HS-27A (cell line): ENCODE measurements at places on chromosomes 16 and 17.

DNA sequence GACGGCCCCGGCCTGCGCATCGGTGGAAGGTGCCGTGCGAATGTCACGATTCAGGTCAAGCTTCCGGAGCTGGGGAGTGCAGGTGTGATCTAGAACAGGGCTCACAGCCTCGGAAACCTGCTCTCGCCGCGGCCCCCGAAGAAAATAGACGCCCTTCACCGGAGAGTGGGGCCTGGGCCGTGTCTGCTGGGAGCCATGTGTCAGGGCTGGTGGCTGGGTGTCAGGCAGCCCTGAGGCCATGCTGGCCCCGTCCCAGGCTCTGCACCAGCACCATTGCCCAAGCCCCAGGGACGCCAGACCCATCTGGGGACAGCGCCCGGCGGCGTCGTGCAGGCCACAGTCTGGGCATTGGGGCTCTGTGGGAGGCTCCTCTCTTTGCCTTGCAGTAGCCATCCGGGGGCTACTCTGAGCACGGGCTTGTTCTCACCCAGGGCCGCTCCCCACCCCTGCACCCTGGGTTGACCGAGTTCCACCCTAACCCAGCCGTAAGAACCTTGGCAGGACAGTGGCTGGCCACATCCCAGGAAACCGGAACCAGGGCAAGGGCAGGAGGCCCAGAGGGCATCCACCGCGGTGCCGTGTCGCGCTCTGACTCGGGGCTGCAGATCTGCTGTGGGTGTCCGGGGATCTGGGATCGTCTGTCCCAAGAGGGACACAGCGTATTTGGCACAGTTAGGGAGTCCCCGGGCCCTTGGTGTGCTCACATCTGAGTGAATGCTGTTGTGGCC is 5.3 kb upstream of the NUDT16L1 start:
- DNase-seq, result no peak

- no peak for DNase-seq
Observed at GRCh38 chr16:77612596-77612995, 109.7 kb upstream of the NUDT7 start.

GRCh38 chr17:31509095-31509804 is 117.8 kb downstream of the RAB11FIP4 start:
- DNase-seq, result no peak

- DNase-seq, result no peak
Observed at GRCh38 chr16:78496189-78496588, 396.7 kb downstream of the WWOX start.

- no peak for DNase-seq
Observed at GRCh38 chr17:15169676-15170075, 95.5 kb downstream of the PMP22 start.

GRCh38 chr16:69610356-69610755 is 44.6 kb downstream of the NFAT5 start:
- no peak for DNase-seq

DNA sequence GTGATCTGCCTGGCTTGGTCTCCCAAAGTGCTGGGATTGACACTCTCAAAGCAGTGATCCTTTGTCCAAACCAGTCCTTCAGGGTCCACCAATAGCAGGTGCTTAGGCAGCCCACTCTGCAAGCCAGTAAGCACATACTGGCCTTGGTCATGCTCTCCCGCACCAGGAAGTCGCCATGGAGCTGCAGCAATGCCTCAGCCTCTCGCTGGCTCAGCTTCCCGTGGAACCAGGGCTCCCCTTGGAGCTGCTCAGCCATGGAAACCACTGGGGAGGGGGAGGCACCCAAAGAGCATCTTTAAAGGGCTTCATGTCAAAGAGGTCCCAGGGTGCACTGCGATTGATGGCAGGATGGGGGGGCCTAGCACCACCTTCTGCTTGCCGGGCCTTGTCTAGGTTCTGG is 9.6 kb upstream of the UBTF start:
- no peak for DNase-seq

DNA sequence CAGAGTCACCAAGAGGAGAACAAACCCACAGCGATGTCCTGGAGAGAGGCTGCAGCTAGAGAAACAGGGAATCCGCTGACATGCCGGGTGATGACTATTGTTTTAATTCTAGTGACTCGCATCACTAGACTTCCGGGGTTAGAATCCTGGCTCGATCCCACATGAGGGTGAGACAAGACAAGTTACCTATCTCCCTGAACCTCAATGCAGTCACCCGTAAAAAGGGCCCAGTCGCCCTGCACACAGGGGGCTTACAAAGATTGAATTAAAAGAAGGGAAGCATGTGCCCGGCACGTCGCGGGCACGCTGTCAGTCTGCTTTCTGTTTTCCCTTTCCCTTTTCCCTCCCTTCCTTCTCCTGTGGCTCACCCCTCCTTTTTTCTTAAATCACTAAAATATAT is 212.9 kb upstream of the FOXF1 start:
- no peak for DNase-seq

GRCh38 chr17:80363518-80364090 is 51.4 kb upstream of the ENDOV start:
- DNase-seq, result no peak

DNA sequence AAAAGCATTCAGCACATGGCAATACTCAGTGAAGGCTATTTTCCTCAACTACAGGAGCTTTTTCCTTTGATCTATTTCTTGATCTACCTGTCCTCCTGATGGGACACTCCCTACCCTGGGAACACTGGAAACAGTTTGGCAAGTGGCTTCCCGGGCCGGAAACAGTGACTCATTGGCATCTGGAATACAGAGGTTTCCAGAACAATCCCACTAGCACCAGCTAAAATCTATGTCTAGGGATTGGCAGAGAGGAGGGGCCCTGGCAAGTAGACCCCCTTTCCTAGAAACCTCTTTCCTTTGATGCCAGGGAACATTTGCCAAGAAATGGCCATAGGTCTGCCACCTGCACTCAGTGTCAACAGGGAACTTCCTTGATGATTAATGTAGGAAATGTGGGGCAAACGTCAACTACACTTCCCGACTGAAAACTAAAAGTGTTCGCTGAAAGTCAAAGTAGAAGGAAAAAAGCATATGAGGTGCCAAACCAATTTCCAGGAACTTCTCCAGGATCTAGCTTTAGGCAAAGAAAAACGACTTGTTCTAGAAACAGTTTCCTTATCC is 30.4 kb upstream of the FBXW10B start:
- no peak for DNase-seq

GRCh38 chr16:19128454-19129200 is 14.9 kb downstream of the ITPRIPL2 start:
- no peak for DNase-seq

DNA sequence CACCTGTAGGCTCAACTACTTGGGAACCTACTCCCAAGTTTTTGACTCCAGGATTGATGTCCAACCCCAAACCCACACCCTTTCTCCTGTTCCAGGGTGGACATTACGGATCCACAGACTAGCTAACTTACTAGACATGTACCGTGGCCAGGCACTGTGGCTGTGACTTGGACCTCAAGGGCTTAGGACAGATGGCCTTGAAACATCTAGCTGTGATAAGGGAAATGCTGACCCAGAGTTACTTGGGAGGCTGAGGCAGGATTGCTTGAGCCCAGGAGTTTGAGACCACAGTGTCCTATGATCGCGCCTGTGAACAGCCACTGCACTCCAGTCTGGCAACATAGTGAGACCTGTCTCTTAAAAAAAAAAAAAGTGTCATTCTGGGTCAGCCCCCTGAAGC is 4.2 kb downstream of the STARD3 start:
- no peak for DNase-seq

GRCh38 chr17:6913608-6914443 is 82.0 kb upstream of the ALOX12 start:
- no peak for DNase-seq

DNA sequence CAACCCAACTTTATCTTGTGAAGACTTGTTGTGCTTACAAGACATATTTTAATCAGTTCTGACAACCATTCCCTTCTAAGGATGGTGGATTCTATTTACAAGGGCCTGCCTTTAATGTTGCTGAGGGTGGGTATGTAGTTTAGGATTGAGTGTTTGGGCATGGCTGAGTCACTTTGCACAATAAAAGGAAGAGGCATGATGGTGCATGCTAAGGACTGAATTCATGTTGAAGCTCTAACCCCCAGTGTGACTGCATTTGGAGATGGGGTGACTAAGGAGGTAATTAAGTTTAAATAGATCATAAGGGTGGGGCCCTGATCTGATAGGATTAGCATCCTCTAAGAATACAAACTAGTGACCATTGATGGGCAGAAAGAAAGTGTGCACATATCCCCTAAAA is 196.1 kb upstream of the HS3ST3A1 start:
- DNase-seq, result no peak

- no peak for DNase-seq
Observed at GRCh38 chr17:73292031-73292531, 19.7 kb downstream of the CDC42EP4 start.

DNA sequence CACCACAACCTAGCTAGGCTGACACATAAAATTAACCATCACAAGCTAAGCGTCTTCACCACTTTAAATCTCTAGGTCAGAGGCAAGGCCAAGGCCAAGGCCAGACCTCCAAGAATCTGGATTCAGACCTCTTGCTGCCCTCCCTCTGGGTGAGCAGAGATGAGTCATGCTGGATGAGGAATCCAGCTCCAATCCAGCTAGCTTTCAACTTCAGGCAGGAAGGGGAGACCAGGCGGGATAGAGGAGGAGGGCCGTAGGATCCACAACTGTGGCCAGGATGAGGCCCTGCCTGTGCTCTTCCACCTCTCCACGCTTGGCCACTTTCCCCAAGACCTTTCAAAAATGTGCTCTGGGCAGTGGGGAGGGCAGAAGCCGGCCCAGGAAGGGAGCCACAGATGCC is 14.7 kb downstream of the LRRC75A start:
- DNase-seq, result peak; percentile 90

DNA sequence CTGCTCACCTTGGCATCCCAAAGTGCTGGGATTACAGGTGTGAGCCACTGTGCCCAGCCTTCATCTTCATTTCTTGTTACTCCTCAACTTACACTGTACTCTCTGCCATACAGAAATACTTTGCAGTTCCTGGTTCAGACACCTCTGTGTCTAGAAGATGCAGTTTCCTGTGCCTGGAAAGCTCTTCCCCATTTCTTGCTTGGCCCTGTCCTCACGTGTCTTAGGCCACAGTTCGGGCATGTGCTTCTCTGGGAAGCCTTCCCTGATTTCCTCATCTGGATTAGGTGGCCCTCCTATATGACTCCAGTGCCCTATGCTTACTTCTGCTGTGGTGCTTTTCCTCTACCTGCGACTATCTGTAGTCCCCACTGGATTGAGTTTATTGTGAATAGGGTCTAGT is 26.5 kb upstream of the CDR2 start:
- no peak for DNase-seq

- DNase-seq, result no peak
Observed at GRCh38 chr16:4338125-4338582, 13.0 kb downstream of the PAM16 start.

GRCh38 chr16:53224951-53225533 is 170.3 kb downstream of the CHD9 start:
- DNase-seq, result no peak

GRCh38 chr16:27852116-27852515 is 211.4 kb downstream of the GSG1L start:
- no peak for DNase-seq

DNA sequence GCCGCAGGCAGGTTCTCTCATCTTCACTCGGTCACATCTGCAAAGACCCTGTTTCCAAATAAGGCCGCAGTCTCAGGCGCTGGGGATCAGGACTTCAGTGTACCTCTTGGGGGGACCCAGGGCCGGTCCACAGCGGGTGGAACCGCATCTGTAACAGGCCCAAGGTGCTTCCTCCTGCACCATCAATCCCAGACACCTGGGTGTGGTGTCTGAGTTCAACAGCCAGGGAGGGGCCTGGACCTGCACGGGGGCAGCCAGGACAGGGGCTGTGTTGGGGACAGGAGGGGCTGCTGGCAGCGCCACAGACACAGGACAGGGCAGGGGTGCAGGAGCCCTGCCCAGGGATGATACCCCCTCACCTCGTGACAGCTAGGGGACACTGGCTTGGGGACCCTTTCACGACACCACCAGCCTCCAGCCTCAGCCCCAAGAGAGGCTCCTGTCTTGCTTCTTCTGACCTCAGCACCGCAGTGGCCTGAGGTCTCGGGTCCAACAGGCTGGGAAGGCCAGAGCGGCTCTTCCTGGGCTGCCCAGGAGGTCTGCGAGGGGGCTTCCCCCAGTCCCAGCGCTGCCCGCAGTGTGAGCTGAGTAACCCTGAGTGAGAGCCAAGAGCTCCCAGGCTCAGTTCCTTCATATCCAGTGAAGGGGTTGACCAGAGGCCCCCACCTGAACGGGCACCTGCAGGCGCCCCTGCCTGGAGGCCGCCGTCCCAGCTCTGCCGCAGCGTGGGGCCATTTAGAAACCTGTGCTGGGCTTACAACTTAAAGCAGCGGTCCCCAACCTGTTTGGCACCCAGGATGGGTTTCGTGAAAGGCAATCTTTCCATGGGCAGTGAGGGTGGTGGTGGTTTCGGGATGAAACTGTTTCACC is 30.7 kb upstream of the BAHCC1 start:
- no peak for DNase-seq

GRCh38 chr17:69508814-69509213 is 94.3 kb downstream of the MAP2K6 start:
- DNase-seq, result no peak
